Cardiac septum (tissue), 1 donor: ENCODE measurements at places on chromosomes 5 and 9. TPM values are rescaled to one million over a fixed set of nuclear protein-coding genes. Genes with fewer than 3 reads are reported as not detected.

DNA sequence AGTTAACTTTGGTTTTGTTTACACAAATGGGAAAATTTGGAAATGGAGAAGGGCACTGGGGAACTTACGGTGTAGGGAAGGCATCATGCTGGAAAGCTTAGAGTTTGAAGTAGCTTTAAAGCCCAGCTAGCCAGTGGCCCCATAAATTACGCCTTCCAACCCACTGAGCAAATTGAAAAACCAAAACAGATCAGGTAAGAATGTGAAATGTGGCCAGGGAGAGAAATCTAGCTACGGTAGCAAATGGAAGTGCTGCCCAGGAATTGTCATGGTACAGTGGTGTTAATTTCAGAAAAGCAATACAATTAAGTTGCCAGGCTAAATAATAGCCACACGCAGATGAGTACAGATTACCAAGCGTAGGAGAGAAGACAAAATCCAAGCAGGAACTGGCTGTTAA lies 654.8 kb downstream of the PRELID2 start:
- no peak for DNase-seq

DNA sequence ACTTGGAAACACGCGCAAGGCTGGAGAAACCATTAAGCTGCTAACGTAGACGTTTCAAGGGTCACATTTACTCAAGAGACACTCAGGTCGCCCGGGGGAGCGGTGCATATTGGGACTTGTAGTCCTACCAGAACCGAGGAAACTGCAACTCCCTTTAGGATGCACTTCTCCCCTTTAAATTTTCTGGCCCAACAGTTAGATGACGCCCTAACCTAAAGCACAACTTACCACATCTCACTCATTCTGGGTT lies 384 bp upstream of the DMXL1 start:
- DNase-seq, result no peak

- no peak for DNase-seq
Measured at GRCh38 chr9:70802206-70802605, 319.2 kb downstream of the TRPM3 start.

DNA sequence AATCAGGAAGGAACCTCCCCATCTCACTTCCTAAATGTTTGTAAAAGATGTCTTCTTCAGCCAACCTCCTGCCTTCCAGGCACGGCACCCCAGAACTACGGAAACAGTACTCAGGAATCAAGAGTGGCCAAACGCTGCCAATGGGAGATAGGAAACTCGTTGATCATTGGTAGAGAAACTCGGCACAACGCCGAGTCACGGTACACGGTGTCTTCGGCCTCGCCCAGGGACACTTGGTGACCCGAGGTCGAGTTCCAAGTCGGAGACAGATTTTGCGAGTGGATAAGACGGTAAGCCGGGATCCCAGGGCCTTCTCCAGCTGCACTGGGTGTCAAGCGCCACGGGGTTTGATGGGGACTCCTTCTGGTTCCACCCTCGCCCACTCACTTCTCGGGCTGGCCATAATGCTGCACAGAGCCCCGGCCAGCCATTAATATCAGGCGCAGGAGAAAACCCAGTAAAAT lies 343 bp downstream of the KIAA0825 start:
- no peak for DNase-seq

- no peak for DNase-seq
Measured at GRCh38 chr9:78196258-78196657, 39.6 kb upstream of the CEP78 start.

GRCh38 chr5:165497707-165498106 lies 1992.3 kb downstream of the MAT2B start:
- DNase-seq, result no peak

DNA sequence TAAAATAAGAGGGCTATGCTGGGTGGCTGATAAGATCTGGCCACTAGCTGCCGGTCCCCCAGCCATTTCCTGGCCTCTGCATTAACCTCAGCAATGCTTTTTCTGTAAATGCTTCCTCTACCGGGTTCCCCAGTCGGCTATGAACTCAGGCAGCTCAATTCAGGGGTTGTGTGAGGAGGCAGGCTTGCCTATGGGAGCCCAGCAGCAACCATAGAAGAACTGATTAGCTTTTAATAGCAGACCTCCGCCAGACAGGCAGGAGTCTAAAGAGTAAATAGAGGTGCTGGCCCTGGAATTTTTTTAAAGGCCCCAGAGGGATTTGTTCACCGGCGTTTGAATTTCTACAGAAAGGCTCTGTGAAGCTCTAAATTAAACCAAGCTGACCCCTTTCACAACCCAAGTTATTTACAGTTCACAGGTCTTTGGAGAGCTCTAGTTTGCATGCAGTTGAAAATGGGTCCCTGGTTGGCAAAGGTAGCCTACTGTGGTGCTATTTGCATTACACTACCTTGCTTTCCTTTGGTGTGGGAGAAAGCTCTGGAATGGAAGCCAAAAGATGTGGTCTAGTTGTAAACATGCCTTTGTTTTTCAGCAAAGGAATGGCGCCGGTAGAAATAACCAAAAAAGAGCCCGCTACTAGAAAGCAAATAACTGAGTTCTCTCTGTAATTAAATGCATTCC lies 289.7 kb upstream of the SEMA6A start:
- DNase-seq, result no peak

DNA sequence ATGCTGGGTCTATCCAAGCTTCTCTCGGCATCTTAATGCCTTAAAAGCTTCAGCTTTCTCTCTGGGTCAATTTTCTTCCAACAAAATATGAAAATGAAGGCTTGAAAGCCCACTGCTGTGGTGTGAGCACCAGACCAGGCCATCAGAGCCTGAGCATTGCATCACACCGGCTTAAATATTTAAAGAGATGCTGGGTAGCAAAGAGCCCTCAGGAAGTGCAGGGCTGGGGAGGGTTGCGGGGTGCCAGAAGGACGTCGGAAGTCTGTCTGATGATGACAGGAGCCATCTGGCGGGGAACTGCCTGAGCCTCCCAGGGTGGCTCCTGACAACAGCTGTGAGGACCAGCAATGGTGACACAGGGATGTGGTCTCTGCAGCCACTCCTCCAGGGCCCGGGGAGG lies 185.5 kb downstream of the OLFM1 start:
- DNase-seq, result no peak

DNA sequence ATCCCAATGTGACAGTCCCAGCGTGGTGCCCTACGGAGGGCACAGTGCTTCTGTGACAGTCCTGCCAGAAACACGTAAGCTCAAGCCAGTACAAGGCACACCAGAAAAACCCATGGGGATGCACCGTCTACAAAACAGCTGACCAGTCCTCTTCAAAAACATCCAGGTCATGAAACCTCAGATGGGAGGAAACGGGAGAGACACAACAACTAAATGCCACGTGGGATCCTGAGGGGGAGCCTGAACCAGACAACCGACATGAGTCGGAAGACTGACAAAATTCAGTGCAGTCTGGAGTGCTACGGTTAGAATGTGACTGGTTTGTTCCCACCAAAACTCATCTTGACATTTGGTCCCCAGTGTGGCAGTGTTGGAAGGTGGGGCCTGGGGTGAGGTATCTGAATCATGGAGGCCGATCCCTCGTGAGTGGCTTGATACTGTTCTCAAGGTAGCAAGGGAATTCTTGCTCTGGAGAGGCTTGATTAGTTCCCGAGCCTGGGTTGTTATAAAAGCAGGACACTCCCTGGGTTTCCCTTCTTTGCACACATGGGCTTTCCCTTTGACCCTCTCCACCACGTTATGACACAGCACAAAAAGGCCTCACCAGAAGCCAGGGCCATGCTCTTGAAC lies 55.4 kb downstream of the ADAMTS2 start:
- DNase-seq, result peak; percentile 43

Gene MRRF
- 35.9 TPM for total RNA-seq

Gene FGFR4
- total RNA-seq, result 0.40 TPM

Gene GADD45G
- 29.6 TPM for total RNA-seq

Gene ZNF169
- total RNA-seq, result 2.8 TPM
